ENCODE measurements at places on chromosomes 7 and 10.

- no peak for DNase-seq
Observed at GRCh38 chr10:107022600-107023354, 141.7 kb downstream of the SORCS1 start.

DNA sequence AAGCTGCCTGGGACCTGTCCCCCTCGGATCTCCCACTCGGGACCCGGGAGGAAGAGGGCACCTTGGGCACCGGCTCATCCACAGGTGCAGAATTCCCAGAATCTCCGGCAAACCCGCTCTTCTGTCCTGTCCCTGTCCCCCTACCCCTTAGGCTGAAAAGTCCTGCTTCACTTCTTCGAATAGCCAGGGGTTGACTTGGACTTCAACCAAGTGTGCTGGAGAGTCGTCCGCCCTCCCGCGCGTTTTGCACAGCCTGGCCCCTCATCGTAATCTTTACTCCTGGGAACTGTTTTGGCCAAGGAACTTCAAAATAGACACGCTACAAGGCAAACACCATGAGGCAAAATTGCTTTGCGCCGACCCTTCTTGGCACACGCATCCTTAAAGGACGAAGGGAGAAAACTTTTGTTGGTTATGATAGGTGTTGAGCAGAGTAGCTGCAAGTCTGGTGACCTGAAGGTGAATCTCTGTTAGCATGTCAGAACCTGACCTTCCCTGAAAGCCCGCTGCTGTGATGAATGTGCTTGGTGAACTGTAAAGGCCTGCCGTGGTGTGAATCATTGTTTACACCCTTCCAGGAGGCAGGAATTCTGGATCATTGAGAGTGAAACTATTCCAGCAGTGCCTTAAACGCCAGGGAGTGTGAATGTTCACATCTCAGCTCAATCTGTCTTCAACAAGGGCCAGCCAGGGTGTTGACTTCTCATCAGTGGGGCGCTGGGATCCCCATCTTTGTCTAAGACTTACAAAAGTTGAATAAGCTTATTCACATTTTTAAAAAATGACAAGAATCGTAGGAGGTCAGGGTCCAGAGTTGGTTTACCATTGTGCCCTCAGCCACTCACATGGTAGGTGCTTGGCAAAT is 589 bp upstream of the RAPGEF5 start:
- no peak for DNase-seq

GRCh38 chr7:11726001-11726793 is 105.8 kb downstream of the THSD7A start:
- no peak for DNase-seq

GRCh38 chr10:100743626-100744135 is 1.7 kb upstream of the PAX2 start:
- DNase-seq, result no peak

DNA sequence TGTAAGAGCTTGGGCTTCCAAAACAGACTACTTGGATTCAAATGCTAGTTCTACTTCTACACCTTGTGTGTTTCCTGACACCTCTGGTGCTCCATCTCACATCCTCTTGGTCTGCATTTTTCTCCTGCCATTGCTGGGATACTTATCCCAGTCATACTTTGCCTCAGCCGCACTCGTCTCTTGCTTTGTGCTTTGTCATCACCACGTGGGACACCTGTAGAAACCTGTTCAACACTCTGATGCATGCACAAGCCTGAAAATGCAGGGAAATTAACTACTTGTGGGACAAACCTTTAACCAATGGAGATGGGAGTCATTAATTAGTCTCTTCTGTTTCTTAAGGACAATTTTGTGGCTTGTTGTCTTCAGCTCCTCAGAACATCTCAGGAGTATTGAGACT is 94.2 kb upstream of the PHYHIPL start:
- no peak for DNase-seq

DNA sequence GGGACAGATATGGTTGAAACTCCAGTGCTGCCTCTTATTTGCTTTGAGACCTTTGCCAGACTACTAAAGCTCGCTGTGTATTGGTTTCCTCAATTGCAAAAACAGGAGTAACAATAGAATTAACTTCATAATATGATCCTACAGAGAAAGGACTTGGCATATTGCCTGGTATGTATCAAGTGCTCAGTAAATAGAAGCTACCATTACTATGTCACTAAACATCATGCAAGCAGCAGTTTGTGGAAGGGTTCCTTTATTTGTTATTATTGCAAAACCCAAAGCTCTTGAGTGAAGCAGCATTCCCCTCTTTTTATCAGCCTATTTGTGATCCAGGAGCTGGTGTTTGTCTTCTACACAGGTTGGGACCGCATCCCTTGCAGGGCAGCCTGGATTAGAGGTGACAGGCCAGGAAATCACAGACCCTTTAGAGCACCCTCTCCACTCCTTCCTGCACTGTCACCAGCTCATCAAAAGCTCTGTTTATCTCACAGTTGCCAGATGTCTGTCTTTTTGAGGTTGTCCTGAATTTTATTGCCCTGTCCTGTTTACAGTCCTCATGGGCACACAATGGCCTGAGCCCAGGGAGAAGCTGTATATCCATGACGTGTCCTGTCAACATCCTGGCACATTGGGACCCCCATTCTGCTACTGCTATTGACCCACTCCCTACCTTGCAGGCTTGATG is 121.5 kb downstream of the SNX10 start:
- no peak for DNase-seq

Measured in HS-27A (cell line).